ENCODE measurements at places on chromosomes 4 and X.

DNA sequence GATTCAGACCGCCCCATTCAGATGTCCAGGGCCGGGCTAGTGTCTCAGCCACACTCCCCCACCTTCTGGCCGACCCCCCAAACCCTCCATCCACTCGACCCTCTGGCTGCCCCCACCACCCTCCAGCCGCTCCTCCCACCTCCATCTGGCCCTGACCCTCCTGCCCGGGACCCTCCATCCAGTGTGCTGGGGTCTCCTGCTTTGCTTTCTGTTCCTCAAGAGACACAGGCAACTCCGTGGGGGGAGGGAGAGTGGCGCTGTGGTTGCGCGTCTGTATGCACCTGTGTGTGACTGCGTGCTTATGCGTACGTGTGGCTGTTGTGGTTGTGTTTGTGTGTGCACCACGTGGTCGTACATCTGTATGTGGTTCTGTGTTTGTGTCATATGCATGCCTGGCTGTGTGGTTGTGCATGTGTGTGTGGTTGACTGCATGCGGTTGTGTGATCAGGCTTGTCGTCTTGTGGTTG lies 33.3 kb downstream of the CPLX1 start:
- DNase-seq: no peak

- no peak for DNase-seq
These were observed 1305.2 kb downstream of the ARAP2 start for GRCh38 chr4:34939073-34939472.

DNA sequence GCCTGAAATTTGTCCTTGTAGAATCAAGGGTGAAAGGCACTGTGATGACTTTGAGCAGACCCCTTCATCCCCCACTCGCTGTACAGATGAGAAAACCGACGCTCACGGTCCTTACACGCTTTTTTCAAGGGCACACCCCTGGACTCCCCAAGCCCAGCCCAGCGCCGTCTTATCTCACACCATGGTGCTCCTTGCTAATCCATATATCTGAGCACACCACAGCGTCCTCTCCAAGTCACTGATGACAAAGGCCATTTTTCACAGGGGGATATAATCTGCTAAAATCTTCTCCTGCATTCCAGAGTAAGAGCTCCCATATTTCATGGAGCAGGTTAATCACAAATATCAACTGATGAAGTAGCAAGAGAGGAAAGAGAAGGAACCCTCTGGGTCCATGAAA lies 486.3 kb downstream of the BCOR start:
- no peak for DNase-seq

- DNase-seq: no peak
These were observed 3.7 kb downstream of the SHOX start for GRCh38 chrX:633985-634958.

DNA sequence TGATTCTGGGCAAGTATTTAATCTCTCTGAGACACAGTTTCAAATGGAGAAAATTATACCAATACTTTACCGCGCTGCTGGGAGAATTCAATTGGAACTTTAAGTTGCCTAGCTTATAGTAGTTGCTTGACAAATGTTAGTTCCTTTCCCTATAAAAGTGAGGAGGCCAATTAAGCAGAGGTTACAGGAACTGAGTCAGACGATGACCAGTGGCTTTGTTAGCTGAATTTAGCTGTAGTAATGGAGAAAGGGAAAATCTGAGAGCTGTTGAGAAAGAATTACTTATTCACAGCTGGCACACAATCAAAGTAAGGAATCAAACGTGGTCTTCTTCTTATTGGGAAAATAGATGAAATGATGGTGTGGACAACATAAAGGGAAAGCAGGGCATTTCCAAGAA lies 29.6 kb downstream of the SMARCA1 start:
- DNase-seq: no peak

DNA sequence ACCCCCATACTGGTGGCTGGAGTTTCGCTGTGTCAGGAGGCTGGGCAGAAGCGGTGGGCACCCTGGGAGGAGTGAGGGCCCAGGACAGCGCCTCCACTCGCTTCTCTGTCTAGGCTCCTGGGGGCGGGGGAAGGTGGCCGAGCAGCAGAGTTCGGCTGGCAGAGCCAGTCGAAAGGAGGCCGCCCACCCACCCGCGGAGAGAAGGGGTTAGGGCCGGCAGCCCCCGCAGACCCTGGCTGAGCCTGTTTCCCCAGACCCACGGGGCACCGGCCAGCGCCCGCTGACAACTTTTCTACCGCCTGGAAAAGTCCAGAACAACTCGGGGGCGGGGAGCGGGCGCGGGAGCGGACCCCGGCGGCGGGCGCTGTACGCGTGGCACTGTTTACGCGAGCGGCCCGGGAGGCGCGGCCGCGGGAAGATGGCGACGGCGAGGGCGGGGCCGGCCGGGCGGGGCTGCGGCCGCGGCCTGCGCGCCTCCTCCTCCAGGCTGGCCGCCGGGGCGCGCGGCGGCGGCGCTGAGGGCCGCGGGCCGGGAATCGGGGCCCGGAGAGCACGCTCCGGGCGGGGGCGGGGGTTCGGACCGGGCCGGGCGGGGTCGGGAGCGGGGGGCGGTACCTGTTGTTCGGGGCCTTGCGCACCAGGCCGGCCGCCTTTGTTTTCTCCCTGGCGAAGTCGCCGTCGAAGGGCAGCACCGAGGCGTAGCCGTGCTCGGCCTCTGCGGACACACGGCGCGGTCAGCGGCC lies 628 bp downstream of the MXD4 start:
- DNase-seq: no peak

- no peak for DNase-seq
These were observed 317.9 kb upstream of the DIPK2B start for GRCh38 chrX:45518552-45518951.

DNA sequence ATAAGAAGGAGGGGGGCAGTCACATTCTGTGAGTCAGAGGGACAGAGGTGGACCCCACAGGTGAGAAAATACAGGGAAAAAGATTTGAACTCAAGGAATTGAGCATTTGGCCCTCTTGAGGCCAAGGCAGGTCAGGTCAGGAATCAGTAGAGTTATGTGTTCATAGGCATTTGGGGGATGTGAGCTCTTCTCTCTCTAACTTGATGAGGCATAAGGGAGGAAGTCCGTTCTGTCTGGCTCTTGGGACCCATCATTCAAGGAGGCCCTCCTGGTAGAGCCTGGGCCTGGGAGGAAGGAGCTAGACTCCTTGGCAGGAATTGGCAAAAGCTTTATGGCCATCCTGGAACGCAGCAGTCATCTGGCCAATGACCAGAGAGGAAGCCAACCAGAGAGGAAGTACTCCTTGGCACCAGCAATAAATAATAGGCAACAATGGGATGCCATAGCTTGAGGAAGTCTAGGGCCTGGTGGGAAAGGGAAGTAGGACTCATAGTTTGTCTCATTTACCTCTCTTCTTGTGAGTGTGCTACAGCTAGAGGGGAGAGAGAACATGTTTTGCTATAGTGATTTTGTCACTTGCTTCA lies 53.0 kb downstream of the MSN start:
- DNase-seq: no peak
